NCI-H1417 (cell line): ENCODE measurements at places on chromosomes 1 and 21.
A peak's percentile ranks its signal among the peaks of the same experiment; 100 is the strongest.

GRCh38 chr1:26283871-26284596 is 4.1 kb downstream of the SH3BGRL3 start:
- no peak for DNase-seq

GRCh38 chr1:206117151-206117948 is at the start of gene AVPR1B:
TSS of gene AVPR1B (minus strand) at chr1:206117388. CDS start at chr1:206116890, 498 bp downstream.
- peak; percentile 82 for DNase-seq

- peak; percentile 56 for DNase-seq
These were observed 823 bp upstream of the PRKAA2 start for GRCh38 chr1:56644064-56644918.

- DNase-seq: no peak
These were observed 49.9 kb upstream of the TNFSF18 start for GRCh38 chr1:173100476-173101107.

GRCh38 chr1:46130121-46130520 is 2.3 kb downstream of the PIK3R3 start:
- DNase-seq: peak; percentile 52

DNA sequence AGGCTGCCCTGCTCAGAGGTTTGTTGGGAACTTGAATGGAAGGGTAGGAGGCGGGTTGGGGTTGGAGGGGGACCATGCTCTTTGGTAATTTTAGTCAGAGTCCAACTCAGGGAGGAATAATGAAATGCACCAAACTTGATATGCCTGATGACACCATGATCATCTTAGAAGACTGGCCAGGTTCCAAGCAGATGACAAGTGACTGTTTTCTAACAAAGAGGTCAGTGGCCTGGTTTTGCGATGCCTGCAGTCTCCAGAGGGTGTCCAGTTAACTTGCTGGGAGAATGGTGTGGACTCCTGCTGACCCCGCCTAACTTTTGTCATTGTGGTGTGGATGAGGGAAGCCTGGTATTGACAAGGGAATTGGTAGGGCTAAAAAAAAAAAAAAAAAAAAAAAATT is 12.4 kb downstream of the VANGL1 start:
- no peak for DNase-seq

- no peak for DNase-seq
These were observed 2.5 kb upstream of the CHTOP start for GRCh38 chr1:153631047-153632022.

- no peak for DNase-seq
These were observed 79.2 kb downstream of the TYW3 start for GRCh38 chr1:74812180-74812541.

GRCh38 chr21:41767606-41768436 is 969 bp upstream of the RIPK4 start:
- peak; percentile 42 for DNase-seq

DNA sequence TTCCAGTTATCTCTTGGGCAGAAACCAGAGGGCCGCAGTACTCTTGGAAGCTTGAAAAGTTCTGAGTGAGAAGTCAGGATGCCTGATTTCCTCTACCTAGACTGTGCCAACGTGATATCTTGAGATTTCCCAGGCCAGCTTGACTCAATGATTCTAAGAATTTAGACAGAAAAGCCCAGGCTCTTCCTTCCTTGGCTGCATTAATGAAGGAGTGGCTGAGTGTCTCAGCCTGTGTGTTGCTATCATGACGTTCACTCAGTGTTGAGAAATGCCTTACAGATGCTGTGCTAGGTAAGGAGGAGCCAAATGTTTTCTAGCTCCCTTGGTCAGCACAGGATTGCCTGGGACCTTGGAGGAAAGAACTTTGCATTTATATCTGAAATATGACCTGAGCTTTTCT is 454.1 kb upstream of the USP24 start:
- DNase-seq: no peak

- no peak for DNase-seq
These were observed 17.5 kb downstream of the TRMT1L start for GRCh38 chr1:185139246-185139645.

DNA sequence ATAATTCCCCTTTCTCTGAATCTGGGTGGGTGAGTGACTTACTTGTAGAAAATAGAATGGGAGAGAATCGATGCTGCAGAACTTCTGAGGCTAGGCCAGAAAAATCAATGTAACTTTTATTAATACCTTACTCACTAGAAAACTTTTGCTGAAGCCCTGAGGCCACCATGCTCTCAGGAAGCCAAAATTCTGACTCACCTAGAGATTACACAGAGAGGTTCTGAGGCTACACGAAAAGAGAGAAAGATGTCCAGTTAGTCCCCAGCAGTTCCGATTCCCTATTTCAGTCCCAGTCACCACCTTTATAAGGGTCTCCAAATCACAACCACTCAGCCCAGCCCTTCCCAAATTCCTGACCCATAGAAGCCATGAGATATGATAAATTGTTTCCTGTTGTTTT is 135.2 kb downstream of the NTPCR start:
- no peak for DNase-seq

DNA sequence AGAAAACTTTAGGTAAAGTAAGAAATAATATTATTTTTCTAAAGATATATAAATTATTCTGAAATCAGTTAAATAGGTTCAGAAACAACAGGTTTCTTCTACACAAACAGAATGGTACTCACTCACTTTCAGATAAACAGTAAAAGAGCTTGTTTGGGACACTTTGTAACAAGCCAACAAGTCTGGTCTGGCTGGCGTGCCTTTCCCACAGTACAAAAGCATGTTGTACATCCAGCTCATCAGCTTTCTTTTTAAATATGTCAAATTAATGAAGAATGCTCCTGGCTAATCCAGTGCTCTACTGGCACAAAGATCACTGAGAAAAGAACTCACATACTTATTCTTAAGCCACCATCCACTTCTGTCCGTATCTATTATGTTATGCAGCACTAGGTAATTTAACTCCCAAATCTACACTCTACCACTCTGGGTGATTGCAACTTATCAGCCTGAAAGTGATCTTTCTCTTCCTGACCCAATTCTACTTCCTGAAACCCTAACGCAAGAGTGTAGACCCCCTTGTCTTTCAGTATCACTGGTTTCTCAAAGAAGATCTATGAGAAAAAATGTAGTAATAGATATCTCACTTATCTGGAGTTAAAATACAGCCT is 32.6 kb downstream of the TRIT1 start:
- no peak for DNase-seq

DNA sequence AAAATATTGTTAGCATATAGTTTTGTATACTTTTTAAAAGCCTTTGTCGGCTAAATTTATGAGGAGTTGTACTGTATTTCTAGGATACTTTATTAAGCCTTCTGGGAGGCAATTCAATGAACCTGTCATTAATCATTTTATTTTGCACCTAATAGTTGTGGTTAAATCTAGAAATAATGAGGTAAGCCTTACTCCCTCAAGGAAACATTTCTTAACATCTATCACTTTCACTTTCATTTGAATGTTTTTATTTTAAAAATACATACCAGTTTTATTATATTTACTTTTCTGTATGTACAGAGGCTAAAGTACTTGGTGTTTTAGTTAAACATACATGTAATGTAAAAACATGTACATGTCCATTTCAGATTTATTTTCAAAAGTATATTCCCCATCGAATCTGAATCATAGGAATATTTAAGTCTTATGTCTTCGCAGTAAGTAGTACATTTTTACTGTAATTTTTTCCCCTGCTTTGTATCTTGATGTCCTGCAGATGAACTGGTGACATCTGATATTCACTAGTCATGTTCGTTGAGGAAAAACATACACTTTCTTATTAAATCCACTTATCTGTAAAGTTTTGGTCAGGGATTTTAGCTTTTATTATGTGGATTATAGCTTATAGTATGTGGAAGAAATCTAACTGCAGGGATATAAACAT is 82.8 kb downstream of the DISP1 start:
- DNase-seq: no peak

DNA sequence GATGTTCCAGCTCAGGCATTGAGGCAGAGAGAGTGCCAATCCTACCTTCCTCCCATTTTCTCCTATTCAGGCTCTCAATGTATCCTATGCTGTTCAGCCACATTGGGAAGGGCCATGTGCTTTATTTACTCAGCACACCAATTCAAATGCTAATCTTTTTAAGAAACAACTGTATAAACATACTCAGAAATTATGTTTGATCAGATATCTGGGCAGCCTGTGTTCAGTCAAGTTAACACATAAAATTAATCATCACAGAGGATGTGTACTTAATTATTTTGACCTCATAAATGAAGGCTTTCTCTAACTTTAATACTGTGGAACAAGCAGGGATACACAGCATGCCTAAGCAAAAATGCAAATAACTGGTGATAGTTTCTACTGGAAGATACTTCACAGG is 149.8 kb downstream of the NCAM2 start:
- DNase-seq: peak; percentile 24

DNA sequence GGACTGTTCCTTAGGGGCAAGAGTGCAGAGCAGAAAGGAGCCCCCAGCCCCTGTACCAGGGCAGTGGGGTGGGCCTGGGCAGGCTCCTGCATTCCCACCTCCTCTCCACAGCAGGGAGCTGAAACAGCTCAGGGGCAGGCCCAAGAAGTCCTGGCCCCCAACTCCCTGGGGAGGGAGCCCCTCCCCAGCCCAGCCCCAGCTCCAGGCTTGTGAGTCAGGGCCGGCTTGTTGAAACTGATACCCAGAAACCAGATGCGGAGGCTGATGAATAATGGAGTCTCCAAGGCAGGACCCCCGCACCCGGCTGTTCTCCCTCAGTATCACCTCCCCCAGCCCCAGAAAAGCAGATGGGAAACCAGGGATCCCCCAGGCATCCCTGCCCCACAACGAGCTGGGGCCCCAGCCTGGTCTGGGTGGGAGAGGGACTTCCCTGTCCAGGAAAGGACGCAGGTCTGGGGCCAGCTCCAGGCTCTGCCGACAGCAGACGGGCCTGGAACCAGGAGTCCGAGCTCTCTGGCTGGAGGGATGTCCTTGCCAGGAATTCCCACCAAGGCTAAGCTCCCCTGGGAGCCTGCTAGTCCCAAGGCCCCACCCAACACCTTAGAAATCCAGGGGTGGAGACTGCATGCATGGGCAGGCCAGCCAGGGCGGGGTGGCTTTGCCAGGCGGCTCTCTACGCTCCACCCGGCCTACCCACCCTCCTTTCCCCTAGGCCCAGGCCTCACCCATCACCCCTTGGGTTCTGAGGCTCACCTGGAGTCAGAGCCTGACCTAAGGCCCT is 2.7 kb downstream of the PLEKHG5 start:
- no peak for DNase-seq

DNA sequence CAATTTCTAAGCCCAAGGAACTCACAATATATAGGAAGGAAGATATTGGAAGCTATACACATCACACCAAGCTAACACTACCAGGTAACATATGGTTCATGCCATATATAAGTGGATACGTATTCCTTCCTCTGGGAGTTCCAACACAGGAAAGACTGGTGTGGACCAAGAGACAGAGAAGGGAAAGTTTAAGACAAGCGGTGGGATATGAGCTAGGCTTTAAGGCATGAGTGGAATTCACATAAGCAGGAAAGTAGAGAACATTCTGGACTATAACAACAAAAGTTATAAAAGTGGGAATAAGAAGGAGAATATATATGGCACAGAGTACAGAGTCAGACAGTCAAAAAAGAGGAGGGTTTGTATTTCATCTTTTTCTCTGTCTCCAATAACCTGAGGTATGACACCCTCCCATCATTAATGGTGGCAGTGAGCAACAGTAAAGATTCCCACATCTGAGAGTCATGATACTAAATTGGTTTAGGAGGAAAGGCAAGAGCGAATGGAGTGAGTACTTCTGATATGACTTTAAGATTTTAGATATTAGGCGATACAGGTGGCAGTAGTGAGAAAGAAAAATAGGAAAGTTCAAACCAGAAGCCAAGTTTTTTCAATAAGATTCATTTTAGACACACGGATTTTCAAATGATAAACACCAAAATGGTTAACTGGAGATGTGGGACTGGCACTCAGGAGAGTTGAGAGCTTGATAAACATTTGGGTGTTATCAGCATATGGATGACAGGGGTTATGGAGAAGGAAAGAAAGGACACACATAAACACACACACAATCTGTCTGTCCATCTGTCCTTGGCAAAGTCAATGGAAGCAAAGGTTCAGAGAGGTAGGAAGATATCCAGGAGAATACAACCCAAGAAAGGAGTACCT is 87.4 kb upstream of the TTC39A start:
- DNase-seq: no peak

- DNase-seq: no peak
These were observed 161.1 kb downstream of the PIGK start for GRCh38 chr1:77057994-77058585.

- no peak for DNase-seq
These were observed 579.8 kb upstream of the PKN2 start for GRCh38 chr1:88104236-88104635.

DNA sequence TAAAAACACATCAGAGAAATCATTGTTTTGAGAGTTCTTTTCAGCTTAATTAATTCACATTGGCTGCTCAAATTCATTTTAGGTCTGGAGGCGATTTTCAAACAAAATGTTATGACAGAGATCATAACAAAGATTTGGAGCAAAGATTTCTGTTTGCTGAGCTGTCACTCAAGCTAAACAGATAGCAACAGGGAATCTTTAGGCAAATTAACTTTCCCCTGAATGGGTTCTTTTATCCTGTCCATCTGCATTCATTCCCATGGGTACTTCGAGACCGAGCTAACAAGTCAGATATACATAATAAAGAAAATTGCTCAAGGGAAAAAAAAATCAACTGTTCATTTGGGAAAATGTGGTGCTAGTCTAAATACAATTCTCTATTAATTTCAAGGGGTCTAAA is 30.2 kb upstream of the CA6 start:
- DNase-seq: peak; percentile 27

DNA sequence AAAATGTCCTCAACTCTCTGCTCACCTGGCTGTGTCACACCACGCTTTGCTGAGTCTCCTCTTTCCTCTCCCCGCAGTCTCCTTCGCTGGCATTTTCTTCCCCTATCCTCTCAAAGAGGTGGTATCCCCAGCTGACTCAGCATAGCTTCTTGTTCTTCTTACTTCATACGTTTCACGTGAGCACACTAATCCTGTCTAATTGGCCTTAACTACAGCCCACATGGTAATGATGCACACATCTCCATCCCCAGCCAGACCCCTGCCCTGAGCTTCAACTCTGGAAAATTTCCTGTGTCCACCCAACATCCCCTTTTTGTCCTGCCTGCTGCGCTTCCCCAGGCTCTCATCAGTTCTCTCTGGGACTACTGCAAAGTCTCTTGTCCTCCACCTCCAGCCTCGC is 169.8 kb downstream of the TTLL7 start:
- DNase-seq: no peak

- no peak for DNase-seq
These were observed 513.0 kb downstream of the PTPRC start for GRCh38 chr1:199151634-199152425.

DNA sequence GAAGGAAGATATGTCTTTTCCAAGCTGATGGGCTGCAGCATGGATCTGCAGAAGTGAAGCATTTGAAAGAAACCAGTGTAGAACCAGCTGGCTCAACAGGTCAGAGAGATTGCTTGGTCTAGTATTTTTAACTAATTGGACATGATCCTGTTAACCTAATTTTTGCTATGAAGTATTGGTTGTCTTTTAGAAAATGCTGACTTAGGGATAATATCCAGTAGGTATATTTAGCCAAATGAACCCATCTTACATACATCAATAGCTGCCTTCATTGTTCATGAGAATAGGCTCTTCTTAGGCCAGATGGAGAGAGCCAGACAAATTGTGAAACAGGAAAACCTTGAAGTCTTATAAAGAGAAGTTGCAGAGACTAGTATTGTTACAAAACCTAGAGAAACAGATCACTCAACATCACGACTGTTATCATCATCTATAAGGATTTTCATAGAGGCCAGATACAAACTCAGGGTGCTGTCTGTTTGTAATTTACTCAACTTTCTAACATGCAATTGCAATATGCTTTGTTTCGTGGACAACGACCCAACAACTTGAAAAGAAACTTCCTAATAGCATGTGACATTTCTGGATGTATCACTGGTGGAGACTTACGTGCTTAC is 148.2 kb downstream of the DISC1 start:
- DNase-seq: no peak

- no peak for DNase-seq
These were observed 54.6 kb upstream of the PRKACB start for GRCh38 chr1:84089465-84089864.
